Hypothalamus (tissue), 51 donors: ENCODE measurements at places on chromosomes 7 and 10.

- DNase-seq, result no peak
These were observed 21.5 kb downstream of the SFMBT2 start for GRCh38 chr10:7389346-7389745.

GRCh38 chr10:74293686-74294371, 142.8 kb downstream of the ADK start:
- DNase-seq, result no peak

DNA sequence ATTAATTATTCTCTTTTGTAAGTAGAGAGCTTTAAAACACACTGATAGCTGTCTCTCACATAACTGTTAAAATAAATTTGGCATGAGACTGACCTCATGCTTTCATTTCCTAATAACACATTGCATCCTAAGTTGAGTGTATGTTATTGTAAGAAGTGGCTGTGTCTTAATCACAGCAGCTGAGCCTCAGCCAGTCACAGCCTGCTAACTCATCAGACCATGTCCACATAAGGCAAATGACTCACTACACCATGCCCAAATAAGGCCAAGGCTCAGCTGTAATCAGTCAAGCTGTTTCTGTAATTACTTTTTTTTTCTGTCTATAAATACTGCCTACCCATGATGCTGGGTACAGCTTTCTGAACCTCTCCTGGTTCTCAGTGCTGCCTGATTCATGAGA, 860.9 kb downstream of the XPNPEP1 start:
- no peak for DNase-seq

GRCh38 chr7:29471444-29472138, 92.0 kb upstream of the PRR15 start:
- no peak for DNase-seq

DNA sequence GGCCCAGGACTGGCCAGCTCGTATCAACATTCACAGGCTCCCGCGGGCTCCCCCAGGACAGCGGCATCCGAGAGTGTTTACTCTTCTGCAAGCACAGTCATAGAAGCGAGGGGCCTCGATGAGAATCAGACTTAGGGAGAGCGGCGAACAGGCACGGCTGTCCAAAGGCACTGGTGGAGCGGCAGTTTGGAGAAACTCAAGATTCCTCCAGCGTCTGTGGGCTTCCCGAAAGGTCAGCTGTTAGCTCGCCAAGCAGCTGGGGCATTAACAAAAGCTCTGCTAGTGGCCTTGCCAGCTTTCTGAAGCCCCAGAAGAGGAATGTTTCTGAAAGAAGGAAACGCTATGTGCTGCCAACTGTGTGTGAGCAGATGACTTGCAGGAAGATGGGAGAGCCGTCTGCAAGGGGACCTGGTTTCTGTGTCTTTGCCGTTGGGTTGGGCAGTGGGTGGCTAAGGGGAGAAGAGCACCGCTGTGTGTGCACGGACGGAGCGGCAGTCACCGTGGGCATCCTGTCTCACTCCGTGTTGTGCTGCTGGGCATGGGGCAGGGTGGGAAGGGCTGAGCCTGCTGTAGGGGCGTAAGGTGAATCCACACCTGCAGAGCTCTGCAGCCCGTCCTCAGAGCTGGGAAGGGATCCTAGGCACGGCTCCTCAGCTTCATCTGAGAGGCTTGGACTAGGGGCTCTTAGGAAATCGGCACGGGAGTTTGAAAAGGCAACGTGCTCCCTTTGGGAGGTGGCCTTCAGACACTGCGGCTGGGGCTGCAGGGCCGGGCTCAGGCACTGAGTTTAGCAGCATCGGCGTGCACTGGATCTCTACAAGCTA, 42.1 kb downstream of the AMZ1 start:
- peak; percentile 26 for DNase-seq

GRCh38 chr7:7323352-7323751, 141.0 kb downstream of the C1GALT1 start:
- no peak for DNase-seq

- no peak for DNase-seq
These were observed 182.8 kb downstream of the PKD1L1 start for GRCh38 chr7:47765373-47765979.

GRCh38 chr10:31381766-31382316, 62.8 kb downstream of the ZEB1 start:
- DNase-seq, result no peak

- no peak for DNase-seq
These were observed 90.7 kb downstream of the CALD1 start for GRCh38 chr7:134870156-134870555.

DNA sequence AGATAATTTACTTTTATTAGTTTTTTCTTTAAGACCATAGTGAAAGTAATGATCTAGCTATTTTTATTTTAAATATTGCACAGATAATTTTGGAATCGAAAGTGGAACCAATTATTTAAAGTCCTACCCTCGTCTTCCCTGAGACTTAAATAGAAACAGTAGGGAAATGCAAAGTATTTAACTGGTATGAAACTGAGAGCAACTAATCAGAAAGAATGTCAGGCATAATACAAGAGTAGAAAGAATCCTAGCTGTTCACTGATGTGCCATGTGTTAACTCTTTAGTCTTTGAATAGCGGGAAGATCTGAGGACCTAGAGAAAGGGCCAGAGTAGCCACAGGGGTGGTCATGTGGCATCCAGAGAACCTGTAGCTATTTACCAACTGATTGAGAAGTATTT, 630.0 kb downstream of the NRG3 start:
- no peak for DNase-seq
